Fibroblast of mammary gland (primary cell): ENCODE measurements at places on chromosomes 7 and 10.

- DNase-seq, result no peak
These were observed 197.3 kb upstream of the PPP2R2D start for GRCh38 chr10:131703541-131703940.

- DNase-seq, result no peak
These were observed 62.4 kb downstream of the MICU1 start for GRCh38 chr10:72563327-72563932.

GRCh38 chr7:92732316-92733036, 103.9 kb downstream of the CDK6 start:
- DNase-seq, result no peak

GRCh38 chr7:117385363-117386109, 41.8 kb downstream of the ASZ1 start:
- peak; percentile 54 for DNase-seq

DNA sequence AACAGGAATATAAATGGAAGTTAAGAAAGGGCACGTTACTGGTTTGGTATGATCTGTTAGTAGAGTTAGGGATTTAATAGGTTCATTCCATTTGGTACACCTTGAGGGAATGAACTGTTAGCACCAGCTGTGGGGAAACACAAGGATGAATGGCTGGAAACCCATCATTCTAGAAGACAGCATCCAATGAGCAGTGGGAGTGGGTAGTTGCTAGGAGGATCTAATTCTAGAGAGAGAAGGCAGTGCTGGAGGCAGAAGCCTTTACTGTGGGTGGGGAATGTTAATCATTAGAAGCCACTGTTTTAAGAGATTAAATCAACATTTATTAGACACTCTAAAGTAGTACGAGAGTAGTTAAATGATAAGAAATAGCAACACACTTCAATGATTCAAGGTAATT, 15.5 kb upstream of the GPR15LG start:
- no peak for DNase-seq
